Suprapubic skin (tissue), 4 donors: ENCODE measurements at places on chromosomes 4 and X. TPM values are rescaled to one million over a fixed set of nuclear protein-coding genes. Genes with fewer than 3 reads are reported as not detected.
A peak's percentile ranks its signal among the peaks of the same experiment; 100 is the strongest.

DNA sequence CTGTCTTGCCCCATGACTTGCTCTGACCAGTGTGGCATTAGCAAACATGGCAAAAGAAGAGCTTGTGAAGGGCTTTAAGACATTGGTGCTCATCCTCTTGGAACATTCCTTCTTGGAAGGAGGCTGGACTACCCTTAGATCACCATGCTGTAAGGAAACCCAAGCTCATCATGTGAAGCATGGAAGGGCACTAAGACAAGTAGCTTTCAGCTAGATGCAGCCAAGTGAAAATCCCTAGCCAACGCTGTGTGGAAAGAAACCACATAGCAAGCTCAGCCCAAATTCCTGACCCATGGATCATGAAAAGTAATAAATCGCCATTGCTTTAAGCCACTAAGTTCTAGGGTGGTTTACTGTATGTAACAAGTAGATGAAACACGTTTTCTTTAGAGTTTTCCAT lies 12.4 kb upstream of the PACRGL start:
- no peak for DNase-seq

- DNase-seq, result no peak
Observed at GRCh38 chr4:75432683-75433082, 81.5 kb downstream of the RCHY1 start.

DNA sequence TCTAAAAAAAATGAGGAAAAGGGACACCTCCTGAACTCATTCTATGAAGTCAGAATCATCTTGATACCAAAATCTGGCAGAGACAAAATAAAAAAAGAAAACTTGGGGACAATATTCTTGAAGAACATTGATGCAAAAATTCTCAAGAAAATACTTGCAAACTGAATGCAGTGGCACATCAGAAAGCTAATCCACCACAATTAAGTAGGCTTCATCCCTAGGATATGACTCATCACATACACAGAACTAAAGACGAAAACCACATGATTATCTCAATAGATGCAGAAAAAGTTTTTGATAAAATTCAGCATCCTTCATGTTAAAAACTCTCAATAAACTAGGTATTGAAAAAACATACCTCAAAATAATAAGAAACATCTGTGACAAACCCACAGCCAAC lies 98.3 kb downstream of the FAM47B start:
- no peak for DNase-seq

GRCh38 chr4:87567191-87567590 lies 38.0 kb upstream of the SPARCL1 start:
- no peak for DNase-seq

DNA sequence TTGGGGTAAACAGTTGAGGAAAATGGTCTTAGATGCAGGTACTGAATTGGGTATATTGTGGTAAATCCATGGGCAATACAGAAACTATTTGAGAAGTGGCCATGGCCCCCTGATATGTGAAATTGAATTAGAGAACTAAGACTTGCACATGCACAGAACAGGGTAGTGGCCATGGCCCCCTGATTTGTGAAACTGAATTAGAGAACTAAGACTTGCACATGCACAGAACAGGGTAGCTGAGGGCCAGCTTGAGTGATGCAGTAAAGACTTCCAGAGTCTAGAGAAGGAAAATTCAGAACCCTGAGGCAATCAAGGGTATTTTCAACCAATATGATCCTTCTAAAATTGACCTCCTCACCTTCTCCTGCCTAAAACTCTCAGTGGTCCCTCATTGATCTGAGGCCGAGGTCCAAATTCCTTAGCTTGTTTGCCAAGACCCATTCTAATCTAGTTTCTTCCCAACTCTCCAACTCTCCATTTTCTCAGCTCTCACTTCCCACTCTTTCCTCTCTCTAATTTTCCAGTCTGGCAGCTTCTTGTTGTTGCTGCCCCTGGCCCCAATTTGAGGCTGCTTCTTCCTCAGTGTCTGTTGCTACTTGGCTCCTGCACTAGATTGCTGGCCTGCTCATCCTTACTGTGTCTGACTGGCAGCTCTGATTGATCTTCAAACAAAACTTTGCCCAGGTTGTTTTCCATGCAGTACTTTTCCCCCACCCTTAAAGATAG lies 72.4 kb downstream of the FRAS1 start:
- DNase-seq, result no peak

DNA sequence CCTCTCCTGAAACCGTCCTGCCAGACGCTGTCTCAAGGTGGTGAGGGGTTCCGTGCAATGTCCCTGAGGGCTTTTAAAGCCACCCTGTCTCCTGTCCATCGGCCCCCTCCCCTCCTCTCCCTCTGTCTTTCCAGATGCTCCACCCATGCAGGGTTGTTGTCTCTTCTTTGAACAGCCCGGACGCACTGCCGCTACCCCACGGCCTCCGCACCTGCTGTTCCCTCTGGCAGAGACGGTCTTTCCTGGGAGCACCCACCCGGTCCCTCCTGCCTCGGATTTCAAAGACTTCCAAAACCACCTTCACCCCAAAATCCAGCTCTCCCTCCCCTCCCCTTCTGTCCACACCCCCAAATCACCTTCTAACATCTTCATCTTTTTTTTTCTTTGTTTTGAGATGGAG lies 4.1 kb upstream of the ASMT start:
- no peak for DNase-seq

DNA sequence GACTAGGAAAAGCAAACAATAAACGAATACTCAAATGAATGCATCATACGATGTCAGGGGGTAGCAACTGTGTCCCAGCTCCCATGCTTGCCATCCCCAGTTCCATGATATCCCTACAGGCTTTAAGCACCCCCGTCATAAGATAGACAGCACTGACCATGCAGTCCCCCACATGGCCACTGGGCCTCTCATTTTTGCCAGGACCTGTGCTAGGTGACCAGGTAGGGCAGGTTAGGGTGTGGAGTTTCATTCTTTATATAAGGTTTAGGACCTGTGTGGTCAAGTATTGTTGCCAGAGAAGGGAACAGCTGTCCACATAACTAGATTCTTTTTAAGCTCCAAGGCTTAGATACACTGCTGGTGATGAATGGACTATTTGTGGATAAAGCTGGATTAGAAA lies 9.7 kb downstream of the PPEF2 start:
- no peak for DNase-seq

DNA sequence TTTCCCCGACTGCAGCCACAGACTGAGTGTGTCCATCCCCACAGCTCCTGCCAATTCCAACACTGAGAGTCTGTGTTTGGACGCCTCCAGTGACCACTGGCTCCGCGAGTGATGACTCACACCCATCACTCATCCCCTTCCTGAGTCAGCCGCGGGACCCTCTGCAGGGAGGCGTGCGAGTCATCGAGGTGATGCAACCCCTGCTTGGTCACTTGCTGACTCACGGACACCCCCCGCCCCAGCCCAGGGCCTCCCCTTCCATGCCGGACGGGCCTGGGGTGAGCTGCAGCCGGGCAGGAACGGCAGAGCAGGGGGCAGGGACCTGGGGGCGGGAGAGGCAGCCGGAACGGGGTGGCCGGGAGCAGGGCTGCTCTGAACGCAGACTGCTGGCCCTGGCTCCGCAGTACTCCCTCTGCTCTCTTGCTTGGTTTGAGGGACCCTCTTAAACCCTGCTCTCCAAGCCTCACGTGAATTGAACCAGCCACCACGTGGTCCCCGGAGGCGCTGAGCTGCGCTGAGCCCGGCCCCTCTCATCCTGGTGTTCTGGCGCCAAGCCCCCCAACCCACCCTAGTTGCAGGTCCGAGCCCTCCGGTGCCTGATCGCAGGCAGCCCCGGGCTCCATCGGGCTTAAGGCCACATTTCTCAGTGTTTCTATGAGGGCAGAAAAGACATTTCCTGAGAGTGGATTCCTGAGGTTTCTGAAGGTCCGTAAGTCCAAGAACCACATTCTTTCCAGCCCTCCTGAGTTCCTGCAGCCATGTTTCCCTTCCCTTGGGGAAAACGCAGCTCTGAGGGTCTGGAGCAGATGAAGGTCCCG lies 32.4 kb downstream of the FGFRL1 start:
- peak; percentile 95 for DNase-seq

DNA sequence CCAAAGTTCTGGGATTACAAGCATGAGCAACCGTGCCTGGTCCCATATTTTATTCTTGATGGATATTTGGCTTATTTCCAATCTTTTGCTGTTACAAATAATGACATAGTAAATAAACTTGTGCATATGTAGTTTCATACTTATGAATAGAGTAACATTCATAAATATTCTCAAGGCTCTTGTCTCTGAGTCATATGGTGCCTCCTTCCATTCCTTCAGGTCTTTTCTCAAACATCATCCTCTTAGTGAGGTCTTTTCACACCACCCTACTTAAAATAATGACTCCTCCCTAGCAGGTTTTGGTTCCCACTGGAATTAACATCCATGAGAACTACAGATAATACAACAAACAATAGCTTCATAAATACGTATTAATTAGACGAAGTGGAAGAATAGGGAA lies 416.6 kb downstream of the IQCM start:
- DNase-seq, result no peak

GRCh38 chr4:9970399-9971011 lies 50.8 kb downstream of the SLC2A9 start:
- DNase-seq, result no peak

DNA sequence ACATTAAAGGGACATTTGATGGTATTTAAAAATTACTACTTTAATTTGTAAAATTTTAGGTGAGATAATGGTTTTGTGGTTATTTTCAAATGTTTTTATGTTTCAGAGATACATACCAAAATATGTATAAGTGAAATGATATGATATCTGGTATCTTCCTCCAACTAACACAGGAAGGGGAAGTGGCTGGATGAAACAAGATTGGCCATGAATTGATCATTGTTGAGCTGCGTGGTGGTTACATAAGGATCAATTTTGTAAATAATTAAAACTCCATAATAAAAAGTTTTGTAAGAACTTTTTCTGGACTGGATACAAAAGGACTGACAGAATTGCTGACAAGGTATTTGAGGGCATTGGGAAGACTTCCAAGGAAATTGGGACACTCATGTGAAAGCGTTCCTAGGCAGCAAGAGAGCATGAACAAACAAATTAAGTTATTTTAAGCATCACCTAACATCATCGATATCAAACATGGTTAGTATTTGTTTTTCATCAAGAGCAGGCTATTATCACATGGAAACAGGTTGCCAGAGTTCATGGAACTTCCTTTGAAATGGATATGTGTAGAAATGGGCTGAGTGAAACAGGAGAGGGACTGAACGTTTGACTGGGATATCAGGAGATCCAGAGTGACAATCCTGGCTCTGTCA lies 4.4 kb upstream of the PGM2 start:
- no peak for DNase-seq

DNA sequence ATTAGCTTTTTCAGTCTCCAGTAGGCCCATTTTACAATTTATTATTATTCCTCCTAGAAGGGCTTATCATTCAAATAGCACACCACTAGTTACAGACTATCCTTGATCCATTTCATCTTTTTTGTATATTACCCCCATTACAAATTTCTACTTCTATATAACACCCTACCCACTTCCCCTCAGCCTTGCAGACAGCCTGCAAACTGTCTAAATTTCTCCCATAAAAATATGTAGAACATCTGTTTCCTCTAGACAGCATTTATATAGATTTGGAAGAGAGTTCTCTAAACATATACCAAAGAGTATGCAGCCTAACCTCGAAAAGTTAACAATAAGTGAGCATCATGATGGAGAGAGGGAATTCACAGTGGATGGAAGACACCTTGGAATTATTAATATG lies 30.8 kb downstream of the COMMD8 start:
- DNase-seq, result no peak

- DNase-seq, result no peak
Observed at GRCh38 chr4:85486425-85487086, 11.6 kb downstream of the ARHGAP24 start.

DNA sequence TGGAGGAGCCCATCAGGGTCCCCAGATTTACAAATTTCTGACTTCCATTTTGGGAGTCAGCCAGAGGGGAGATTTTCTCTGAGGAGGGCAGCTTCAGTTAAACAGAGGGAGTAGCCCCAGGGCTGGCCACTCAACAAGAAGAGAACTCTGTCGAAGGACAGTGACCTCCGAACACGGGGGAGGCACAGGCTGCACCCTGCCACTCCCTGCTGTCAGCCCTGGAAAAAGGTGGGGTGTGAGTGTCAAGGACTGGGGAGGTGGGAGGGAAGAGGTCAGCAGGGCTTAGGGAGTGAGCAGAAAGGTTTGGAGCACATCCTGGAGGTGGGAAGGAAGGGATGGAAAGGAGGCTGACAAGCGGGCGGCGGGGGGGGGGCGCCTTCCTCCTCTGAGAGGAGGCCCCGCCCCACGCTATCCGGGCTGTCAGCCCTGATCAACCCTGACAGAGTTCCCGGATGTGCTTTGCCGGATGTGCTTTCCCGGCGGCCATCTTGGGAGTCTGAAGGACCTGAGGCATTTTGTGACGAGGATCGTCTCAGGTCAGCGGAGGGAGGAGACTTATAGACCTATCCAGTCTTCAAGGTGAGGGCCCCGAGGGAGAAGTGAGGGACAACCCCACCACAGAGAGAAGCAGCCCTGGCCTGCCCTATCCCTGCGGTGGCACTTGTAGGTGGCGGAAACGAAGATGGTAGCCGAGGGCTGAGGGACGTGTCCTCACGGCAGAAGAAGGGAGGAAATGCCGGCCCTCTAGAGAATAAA lies at the start of gene MAGEC1:
Gene MAGEC1 (plus strand): TSS at position 495 of the 756 bp plus-strand sequence. CDS start 1,179 bp downstream, outside the sequence.
- DNase-seq, result no peak

DNA sequence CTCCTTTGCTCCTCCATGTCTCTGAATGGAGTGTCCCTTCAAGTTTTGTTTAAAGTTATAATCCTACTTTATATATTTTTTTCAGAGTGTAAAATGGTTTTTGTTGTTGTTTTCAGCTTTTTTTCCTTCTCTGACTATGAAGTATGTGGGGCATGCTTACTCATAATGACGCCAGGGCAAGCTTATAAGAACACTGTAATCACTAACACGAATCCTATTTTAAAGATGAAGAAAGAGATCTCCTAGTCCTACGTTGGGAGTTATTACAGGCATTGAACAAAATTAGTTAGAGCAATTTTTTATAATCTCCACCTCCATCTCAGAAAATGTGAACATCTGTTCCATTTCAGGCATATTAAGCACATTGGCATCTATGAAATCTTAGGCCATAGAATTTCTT lies 268.1 kb upstream of the MAGEB2 start:
- no peak for DNase-seq

- no peak for DNase-seq
Observed at GRCh38 chrX:65821721-65822496, 154.5 kb downstream of the MSN start.

DNA sequence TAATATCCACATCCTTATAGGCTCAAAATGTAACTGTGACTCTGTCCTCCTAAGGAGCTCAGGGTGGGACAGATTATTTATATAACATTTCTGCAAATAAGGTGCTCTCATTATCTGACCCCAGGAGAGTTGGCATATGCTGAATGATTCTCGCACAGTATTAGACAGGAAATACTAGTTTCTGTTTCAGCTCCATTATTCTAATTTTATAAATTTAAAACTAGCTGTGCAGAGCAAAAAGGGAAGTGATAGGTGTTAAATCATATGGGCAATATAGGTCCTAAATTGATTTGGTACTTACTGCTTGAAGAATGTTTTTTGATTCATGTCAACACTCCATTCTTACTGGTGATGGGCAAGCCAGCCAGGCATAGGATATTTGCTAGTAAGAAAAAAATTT lies 141.5 kb downstream of the GLRA2 start:
- no peak for DNase-seq

The MAGEB1 gene
- not detected for total RNA-seq

The P2RY4 gene
- 7.0 TPM for total RNA-seq

The CENPVL3 gene
- not detected for total RNA-seq

The ZFP92 gene
- total RNA-seq, result 0.26 TPM

The TSPAN7 gene
- 10.7 TPM for total RNA-seq

The CXCL11 gene
- total RNA-seq, result 0.72 TPM

The CENPVL2 gene
- not detected for total RNA-seq
